ENCODE measurements at places on chromosomes 11 and 22.

DNA sequence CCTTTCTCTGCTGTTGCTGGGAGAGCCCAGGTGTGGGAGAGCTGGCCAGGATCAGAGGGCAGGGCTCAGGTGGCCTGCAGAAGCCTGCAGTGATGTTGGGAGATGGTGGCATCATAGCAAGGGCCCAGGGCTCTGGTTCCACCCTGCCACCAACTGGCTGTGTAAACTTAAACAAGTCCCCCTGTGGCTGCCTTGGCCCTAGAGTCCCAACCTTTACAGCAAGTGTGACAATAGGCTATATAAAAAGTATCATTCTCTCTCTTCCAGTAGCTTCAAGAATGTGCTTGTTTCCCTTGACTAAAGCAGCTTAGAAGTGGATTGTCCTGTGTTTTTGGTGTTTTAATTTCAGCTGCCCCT, 201.8 kb upstream of the E2F8 start:
- DNase-seq = no peak

- no peak for DNase-seq
These were observed 35.8 kb downstream of the UVRAG start for GRCh38 chr11:75850787-75851186.

DNA sequence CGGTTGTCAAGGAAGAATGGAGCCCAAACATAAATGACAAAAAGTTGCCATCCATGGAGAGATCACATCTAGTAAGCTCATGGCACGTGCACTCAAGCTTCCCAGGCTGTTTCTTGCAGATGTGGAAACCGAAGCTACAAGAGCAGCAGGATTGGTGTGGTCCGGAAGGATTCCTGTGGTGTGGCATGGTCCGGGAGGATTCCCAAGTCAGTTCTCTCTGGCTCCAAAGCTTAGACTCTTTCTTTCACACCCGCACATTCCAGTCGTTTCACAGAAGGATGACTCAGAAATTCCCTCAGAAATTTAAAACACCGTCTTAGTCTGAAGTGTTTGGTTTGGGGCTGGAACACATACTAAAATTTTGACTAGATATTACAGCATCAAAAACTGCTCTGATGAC, 78.0 kb upstream of the DRD2 start:
- peak; percentile 36 for DNase-seq

- DNase-seq = no peak
These were observed at the start of gene IFITM10 for GRCh38 chr11:1750481-1750839. Gene IFITM10, minus strand, starts transcription at chr11:1750595. Its CDS starts 153 bp downstream, at chr11:1750442.

GRCh38 chr22:37664249-37665101, 6.0 kb downstream of the PDXP start:
- no peak for DNase-seq

DNA sequence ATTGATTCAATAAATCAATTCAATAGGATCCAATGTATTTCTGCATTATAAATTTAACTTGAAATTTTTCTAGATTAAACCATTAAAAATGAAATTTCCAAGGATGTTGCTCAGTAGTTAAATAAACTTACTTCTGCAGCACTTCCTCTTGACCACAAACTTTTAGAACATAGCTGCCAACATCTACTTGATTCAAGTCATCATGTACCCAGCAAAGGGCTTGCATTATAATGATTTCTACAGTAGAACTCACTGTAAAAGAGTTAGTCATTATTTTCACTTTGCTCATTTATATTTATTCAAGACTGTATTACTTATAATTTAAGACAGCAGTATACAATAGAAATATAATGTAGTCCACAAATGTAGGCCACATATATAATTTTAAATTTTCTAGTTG, 59.2 kb downstream of the PIK3C2A start:
- no peak for DNase-seq

DNA sequence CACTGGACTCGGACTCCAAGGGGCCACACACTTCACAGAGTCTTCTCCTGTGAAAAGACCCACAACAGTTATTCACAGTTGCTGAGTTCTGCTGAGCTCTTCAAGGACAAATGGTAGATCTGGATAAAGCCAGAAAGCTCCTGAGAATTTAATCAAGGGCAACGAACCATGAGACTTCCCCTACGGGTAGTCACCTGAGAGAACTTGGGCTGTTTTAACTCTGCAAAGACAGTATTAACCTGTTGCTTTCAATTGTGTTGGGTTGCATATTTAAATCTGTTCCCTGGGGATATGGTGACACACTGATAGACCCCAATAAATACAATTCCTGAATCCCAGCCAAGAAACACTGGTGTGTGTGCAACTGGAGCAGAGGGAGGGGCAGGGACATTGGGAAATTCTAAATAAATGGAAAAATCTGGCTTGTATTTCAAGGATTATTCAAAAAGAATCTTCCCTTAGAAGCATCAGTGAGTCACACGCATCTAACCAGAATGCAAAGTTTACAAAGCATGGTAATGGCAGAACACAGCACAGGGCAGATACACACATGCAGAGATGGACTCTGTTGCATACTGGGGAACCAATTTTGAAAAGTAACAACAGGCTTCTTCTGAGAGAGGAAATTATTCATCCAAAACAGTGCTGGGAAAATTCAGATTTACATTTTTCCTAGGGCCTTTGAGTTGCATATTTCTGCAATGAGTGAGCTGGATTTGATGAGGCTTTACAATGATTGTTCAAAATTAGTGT, 4.0 kb downstream of the KCNJ1 start:
- DNase-seq = no peak

- no peak for DNase-seq
These were observed 264.0 kb downstream of the ST3GAL4 start for GRCh38 chr11:126619516-126619915.

GRCh38 chr11:28759311-28759710, 651.1 kb downstream of the METTL15 start:
- DNase-seq = no peak

DNA sequence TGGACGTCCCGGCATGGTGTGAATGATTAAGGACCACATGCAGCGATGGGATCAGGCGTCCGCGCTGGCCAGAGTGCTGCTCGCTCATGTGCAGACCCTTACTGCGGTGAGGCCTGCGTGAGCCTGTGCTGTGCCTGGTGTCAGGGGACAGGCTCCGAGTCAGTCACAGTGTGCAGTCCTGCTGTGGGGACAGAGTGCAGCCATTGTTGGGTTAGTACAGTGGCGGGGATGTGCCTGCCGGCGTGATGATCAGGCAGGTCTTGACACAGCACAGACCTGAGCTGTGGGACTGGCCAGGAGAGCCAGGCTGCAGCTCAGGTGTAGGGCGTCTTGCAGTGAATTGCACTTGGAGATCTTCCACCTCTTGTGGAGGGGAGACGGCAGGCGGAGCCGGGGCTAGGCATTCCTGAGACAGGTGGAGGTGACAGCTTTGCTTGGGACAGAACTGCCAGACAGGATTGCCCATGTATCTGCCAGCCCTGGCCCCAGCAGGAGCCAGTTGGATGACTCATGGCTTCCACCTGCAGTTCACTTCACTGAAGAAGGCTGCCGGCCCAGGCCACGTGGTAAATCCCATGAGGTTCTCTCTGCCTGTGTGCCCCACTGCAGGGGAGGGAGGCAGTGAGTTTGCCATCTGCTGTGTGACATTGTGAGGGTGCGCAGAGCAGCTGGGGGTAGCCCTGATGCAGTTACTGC, 17.3 kb downstream of the TRMU start:
- DNase-seq = no peak

- no peak for DNase-seq
These were observed 139.2 kb downstream of the HIPK3 start for GRCh38 chr11:33396361-33396760.

DNA sequence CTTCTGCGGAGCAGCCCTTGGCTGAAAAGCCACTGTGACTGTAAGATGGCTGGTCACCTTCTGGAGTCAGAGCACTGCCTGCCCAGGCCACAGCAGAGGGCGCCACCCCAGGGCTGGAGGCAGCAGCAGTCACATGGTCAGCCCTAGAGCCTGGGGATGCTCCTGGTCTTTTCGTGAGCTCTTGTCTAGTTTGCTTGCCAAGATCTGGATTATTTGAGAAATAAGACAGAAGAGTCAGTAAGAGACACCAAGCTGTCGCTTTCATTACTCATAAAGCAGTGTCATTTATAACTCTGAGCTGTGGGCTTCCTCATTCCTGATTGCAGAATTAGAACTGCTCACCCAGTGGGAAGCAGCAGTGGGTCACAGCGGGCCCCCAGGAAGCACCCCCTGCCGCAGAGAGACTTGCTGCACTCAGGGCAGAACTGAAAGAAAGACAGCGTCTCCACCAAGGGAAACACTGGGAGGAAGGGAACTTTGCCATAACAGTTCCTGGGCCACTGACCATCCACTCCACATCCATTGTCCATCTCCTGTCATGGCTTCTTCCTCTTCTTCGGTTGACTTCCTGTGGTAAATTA, 56.7 kb downstream of the PPP6R2 start:
- no peak for DNase-seq

- DNase-seq = no peak
These were observed at the start of gene AASDHPPT for GRCh38 chr11:106077609-106078455. Gene AASDHPPT, plus strand, starts transcription at chr11:106077662. Its CDS starts 49 bp downstream, at chr11:106077711.

DNA sequence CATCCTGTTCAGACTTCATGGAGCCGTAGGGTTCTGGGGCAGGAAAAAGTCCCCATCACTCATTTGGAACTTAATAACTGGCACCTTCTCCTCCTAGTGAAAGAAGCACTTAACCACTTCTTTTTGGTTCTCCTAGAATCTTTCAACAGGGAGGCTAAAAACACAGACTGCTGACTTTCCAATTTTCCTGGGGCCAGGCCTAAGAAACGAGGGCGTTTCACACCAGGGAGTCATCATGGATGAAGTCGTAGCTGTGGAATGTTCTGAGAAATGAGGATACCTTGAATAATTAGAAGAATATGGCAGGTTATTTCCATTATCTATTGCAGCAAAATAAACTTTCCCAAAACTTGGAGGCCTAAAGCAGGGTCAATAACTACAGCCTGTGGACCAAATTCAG, 26.0 kb upstream of the API5 start:
- DNase-seq = no peak

DNA sequence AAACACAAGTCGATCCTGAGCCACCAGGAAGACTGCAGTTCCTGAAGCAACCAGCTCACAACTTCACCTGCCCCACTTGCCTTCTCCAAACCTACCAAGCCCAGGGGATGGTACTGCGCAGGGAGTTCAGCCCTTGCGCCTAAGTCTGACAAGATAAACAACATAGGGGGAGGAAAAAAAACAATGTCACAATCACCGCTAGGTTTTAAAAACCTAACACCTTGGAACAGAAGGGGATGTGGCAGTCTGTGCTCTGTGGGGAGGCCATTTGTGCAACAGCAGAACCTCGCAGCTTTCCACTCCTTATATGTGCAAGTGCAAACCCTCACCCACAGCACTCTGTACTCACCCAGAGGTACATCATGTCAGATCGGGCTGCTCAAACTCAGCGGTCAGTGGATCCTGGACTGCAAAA, 134.2 kb downstream of the RBFOX2 start:
- no peak for DNase-seq

All from lower leg skin (tissue), 4 donors.